ENCODE measurements at places on chromosomes 4 and X. TPM values are rescaled to one million over a fixed set of nuclear protein-coding genes. Genes with fewer than 3 reads are reported as not detected.

The SSX1 gene
- total RNA-seq, result not detected

The PRSS48 gene
- total RNA-seq, result not detected

The KIAA1210 gene
- total RNA-seq, result not detected

The DSPP gene
- total RNA-seq, result not detected

The GJB1 gene
- total RNA-seq, result not detected

The GAGE12D gene
- total RNA-seq, result not detected

The EDA gene
- 2.3 TPM for total RNA-seq

The XG gene
- total RNA-seq, result 0.33 TPM

The GRK4 gene
- total RNA-seq, result 6.3 TPM

The ZXDA gene
- 14.4 TPM for total RNA-seq

The GPC4 gene
- 0.10 TPM for total RNA-seq

The CLIC2 gene
- 10.8 TPM for total RNA-seq

The ETDA gene
- total RNA-seq, result not detected

The STATH gene
- not detected for total RNA-seq

The PCYT1B gene
- under 0.01 TPM for total RNA-seq

The ING2 gene
- 7.5 TPM for total RNA-seq

The ALG13 gene
- 46.5 TPM for total RNA-seq

The JAKMIP1 gene
- not detected for total RNA-seq

The COL25A1 gene
- total RNA-seq, result 0.33 TPM

The OTUD6A gene
- total RNA-seq, result not detected

The PNMA3 gene
- total RNA-seq, result not detected

The TEC gene
- total RNA-seq, result 1.1 TPM
